ENCODE measurements at places on chromosomes 1 and 21. TPM values are rescaled to one million over a fixed set of nuclear protein-coding genes. Genes with fewer than 3 reads are reported as not detected.

GRCh38 chr1:11961230-11961629, 19.0 kb upstream of the MFN2 start:
- no peak for DNase-seq

- no peak for DNase-seq
These were observed 21.0 kb downstream of the JUN start for GRCh38 chr1:58762806-58763205.

DNA sequence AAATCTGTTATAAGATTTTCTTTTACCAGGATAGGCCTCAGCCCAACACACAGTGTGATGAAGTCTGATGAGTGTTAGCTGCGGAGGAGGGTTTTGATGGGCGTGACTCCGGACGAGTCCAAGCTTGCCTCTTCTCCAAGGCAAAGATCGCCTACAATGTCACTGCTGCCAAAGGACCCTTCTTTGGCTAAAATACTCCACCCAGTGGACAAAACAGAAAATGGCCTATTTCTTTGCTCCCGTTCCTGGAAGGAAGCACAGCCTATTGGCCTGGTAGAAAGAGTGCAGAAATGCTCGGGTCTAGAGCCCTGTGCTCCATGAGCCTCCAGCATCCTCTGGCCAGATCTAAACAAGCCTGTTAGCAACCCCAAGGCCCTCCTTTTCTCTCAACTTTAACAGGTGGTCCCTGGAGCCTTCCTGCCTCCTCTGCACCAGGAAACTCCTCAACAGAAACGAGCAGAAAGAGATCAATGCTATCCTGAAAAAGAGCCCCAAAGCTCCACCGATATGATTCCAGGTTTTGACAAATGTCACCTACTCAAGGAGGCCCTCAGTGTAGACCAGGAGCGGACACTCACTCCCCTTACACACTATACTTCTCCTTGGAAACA, 3.4 kb upstream of the CASQ2 start:
- DNase-seq, result peak; percentile 79

DNA sequence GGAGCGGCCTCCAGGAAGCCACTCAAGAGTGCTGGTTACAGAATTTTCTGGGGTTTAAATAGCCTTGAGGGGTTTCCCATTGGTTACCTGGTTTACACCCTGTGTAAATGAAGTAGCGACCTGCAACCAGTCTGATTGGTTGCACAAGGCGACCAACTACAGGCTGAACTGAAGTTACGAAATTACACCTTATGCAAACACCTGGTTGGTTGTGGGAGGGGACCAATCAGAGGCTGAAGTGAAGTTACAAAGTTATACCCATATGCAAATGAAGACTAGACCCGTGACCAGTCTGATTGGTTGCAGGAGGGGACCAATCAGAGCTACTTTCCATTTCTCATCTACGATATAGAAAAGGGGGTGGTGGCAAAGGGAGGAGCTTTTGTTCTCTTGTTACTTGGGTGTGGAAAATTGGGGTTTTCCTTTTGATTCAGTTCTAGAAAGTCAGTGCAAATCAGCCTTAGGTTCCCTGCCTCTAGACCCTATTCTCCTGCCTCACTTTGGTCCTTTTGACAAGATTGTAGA, 22.2 kb upstream of the C1orf174 start:
- DNase-seq, result peak; percentile 19

- no peak for DNase-seq
These were observed 28.9 kb downstream of the AGO4 start for GRCh38 chr1:35836734-35837133.

GRCh38 chr1:197252973-197253372, 15.1 kb upstream of the CRB1 start:
- DNase-seq, result no peak

DNA sequence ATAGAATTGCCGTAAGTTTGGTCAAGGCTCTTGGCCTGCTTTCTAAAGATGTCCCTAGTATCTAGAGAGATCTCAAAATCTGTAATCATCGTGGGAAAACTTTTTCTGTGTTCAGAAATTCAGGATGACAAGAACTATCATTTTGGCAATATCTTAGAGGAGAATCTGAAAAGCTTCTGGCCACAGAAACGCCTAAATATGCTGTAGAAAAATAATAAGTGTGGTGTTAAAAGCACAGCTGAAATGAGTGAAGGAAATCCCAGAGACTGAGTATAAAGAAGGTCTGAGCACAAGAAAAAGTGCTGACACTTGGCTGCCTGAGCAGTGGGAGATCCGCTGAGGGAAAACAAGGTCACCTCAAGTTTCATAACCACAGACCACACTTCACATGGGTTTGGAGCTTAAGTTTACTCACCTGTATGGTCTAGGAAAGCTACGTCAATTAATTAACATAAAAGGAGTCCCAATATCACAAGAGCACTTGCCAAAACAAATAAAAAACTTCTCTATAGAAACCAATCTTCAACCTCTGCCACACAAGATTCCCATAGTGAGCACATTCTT, 235.2 kb upstream of the IRF2BP2 start:
- DNase-seq, result no peak

DNA sequence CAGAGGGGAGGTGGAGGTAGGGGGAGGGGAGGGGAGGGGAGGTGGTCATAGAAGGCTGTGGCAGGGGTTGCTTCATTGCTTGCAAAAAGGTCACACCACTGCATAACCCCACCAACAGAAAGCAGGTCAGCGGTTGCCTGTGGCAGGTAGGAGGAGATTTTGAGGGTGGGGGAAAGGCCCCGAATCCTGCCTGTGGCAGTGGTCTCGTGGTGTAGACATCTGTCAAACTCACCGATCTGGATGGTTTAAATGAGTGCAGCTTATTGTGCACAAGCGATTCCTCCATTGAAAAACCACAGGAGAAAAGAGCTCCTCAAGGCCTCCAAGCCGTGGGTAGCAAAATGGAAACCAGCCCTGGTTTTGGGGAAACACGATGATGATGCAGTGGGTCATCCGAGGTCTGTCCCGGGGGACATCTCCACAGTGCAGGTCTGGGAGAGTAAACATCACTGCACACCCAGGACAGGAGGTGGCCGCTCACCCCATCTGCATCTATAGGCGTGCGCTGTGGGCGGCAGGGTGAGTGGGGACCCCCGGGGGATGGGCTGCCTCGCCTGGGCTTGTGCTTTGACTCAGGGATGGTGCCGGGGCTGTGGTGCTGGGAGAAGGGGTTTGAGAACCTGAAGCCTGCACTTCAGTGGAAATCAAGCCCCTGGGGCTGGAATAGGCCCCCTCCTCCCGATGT, 112.3 kb downstream of the CRYAA start:
- peak; percentile 66 for DNase-seq

GRCh38 chr1:9238550-9238949, 4.0 kb downstream of the H6PD start:
- DNase-seq, result no peak

- DNase-seq, result no peak
These were observed 258.9 kb downstream of the HHAT start for GRCh38 chr1:210587566-210587965.

DNA sequence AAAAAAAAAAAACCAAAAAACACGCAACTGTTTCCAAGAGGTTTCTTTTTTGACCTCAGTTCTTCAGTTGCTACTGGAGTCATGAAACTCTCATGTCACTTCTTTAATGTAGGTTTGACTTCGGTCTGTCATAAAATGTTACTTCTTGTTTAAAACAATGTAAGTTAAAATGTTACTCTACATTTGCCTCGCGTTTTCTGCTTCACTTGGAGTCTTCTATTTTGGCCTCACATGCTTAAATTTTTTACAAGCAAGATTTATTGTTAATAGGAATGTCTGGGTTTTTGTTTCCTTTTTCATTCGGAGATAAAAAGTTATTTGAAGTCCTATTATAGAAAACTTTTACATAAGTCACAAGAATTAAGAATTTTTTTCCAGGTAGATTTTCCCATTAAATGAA, 880.2 kb downstream of the LTN1 start:
- DNase-seq, result no peak

DNA sequence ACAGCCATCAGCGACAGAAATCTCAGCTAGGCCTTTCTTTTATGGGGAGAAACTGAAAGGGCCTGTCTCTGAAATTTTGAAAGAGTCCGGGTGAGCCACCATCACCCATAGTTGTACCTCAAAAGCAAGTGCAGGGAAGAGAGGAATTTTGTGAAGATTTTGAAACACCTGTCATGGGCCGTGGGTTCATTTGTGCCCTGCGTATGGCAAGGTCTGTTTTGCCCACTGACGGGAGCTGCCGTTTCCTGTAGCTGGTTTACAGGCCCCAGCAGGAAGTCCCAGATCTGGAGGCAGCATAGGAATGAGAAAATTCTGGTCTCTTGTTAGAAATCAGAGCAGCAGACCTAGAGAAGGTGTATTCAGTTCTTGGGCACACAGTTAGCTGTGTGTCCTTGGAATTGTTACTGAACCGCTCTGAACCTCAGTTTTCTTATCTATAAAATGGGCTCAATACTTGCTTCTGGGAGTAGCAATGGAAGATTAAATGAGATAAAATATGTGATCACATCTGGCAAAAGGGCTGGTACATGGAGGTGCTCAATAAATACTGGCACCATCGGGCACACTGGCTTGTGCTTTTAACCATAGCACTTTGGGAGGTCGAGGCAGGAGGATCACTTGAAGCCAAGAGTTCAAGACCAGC, 52.5 kb downstream of the MAN1C1 start:
- no peak for DNase-seq

GRCh38 chr1:226659641-226660040, 79.4 kb downstream of the ITPKB start:
- DNase-seq, result no peak

Gene DISP3
- 0.05 TPM for total RNA-seq

GRCh38 chr1:155912056-155912536, 947 bp upstream of the RIT1 start:
- DNase-seq, result no peak

DNA sequence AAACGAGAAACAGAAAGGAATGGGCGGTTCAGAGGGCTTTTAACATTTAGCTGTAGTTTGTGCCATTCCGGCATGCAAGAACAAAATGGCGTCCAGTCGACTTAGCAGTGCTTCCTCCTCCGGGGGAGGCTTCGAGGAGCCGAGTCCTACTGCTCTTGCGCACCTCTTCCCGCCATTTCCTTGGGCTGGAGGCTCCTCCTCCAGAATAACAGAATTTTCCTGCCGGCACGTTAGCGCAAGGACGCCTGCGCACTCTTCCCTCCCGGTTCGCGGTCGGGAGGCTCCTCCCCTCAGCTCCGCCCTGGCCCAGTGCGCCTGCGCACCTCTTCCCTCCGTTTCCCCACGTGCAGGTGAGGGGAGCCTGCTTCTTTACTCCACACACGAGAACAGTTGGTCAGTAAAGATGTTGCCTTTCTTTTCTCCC, 1.0 kb downstream of the DMRTB1 start:
- DNase-seq, result no peak

Gene RYR2
- 572 TPM for total RNA-seq

DNA sequence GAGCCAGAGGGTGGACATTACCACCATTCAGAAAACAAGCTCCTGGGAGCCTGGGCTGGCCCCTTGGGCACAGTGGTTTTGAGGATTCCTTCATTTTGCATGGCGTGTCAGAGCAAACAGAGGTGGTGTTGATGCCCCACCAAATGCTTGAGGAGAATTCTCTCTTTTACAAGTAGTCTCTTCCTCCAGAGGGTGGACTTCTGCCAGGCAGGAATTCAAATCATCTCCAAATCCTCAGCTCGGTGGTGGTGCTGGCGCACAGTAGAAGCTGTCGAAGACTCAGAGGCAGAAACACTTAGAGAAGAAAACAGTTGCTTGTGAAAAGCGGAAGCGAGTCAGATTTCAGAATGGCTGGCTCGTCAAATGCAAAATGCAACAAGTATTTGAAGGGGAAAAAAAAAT, 3.4 kb upstream of the CHI3L1 start:
- no peak for DNase-seq

Gene SLAMF7
- total RNA-seq, result 1.2 TPM

GRCh38 chr1:236172041-236172579, 29.8 kb downstream of the GPR137B start:
- DNase-seq, result no peak

DNA sequence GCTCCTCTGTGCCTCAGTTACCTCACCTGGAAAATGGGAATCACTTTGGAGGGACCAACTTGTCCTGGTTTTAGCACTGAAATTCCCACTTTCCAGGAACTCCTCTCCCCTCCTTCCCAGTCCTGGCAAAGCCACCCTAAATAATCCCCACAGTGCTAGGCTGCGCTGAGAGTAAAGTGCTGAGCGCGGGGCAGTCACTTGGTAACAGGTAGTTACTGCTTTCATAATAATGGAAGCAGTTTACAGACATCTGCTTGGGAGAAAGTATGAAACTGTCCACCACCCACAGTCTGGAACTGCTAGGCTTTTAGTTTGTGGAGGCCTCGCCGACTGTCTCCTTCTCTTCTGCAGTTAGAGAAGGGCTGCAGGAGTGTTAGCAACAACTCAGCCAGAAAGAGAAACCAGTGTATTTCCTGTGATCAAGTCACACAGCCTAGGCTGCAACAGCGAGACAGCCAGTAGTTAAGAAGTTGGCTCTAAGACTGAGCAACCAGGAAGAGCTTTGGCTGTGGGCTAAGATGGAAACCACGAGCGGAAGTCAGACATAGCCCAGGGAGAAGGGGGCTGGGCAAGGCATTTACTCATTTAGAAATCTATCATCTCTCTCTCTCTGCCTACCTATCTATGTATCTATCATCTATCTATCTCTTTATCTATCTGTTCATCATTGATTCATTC, 30.8 kb upstream of the ABCG1 start:
- DNase-seq, result no peak

Gene PLEKHN1
- total RNA-seq, result not detected

- DNase-seq, result no peak
These were observed 209.7 kb upstream of the VAMP3 start for GRCh38 chr1:7561331-7561921.

DNA sequence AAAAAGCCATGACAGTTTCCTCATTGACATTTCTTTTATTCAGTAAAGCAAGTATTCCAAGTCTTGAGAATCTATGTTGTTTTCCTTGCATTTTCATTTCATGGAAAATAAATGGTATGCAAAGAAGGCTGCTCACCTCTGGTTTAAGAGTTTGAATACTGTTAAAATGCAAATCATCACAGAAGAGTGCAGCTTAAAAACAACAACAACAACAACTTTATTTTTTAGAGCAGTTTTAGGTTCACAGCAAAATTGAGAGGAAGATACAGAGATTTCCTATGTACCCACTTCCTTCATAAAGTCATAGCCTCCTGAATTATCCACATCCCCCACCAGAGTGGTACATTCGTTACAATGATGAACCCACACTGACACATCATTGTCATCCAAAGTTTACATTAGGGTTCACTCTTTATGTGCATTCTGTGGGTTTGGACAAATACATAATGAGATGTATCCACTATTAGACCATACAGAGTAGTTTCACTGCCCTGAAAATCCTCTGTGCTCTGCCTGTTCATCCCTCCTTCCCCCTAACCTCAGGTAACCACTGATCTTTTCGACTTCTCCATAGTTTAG, 39.2 kb downstream of the CD2 start:
- no peak for DNase-seq

Gene LAPTM5
- total RNA-seq, result 14.2 TPM

Gene PDE9A
- total RNA-seq, result 1.1 TPM

- no peak for DNase-seq
These were observed 45.7 kb downstream of the LRRC7 start for GRCh38 chr1:69613414-69613813.

GRCh38 chr1:28646040-28646439, 2.4 kb upstream of the RNU11 start:
- DNase-seq, result no peak

Gene PRAMEF9
- total RNA-seq, result not detected

Measured in cardiac septum (tissue), 1 donor.